Right cardiac atrium (tissue), 5 donors: ENCODE measurements at places on chromosomes 4 and X. TPM values are rescaled to one million over a fixed set of nuclear protein-coding genes. Genes with fewer than 3 reads are reported as not detected.

The DCAF8L2 gene
- not detected for total RNA-seq

The GLRA2 gene
- not detected for total RNA-seq

GRCh38 chr4:123786163-123786915 is 389.7 kb downstream of the SPRY1 start:
- DNase-seq: no peak

DNA sequence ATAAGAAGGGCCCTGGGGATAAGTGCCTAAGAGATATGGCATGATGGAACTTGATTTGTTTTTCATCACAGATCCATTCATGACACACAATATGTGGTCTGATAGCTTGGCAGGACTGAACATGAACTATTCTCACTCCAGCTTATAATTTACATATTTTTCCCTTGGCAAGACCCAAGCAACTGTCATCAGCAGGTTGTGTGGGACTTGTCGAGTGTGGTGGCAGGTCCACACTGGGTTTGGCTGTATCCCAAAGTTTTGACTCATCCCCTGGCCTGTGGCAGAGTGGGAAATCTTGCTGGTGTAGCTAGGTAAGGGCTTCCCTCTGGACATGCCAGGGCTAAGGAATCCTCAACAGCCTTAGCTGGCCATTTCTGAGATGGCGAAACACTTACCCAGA is 81.0 kb upstream of the STIM2 start:
- DNase-seq: peak; percentile 65

- DNase-seq: no peak
These were observed 127.3 kb upstream of the PACRGL start for GRCh38 chr4:20572976-20573375.
